ENCODE measurements at places on chromosomes 3 and 15.

DNA sequence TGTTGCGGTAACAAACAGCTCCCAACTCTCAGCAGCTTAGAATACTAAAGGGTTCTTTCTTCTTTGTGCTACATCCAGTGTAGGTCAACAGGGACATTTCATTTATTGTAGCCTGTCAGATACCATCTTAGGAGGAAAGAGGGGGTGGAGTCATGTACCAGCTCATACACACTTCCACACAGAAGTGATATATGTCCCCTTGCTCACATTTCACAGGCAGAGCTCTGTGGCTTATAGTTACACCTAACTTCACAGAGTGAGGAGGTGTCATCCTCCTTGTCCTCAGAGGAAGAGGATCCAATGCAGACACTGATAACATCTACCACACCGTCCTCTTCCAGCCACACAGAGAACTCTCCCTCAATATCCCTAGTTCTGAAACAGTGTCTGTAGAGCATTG is 247.2 kb downstream of the SLCO3A1 start:
- no peak for DNase-seq

GRCh38 chr3:184765730-184766074 is 46.3 kb upstream of the VPS8 start:
- peak; percentile 79 for DNase-seq

GRCh38 chr3:173747427-173747826 is 349.9 kb downstream of the NLGN1 start:
- DNase-seq = no peak

DNA sequence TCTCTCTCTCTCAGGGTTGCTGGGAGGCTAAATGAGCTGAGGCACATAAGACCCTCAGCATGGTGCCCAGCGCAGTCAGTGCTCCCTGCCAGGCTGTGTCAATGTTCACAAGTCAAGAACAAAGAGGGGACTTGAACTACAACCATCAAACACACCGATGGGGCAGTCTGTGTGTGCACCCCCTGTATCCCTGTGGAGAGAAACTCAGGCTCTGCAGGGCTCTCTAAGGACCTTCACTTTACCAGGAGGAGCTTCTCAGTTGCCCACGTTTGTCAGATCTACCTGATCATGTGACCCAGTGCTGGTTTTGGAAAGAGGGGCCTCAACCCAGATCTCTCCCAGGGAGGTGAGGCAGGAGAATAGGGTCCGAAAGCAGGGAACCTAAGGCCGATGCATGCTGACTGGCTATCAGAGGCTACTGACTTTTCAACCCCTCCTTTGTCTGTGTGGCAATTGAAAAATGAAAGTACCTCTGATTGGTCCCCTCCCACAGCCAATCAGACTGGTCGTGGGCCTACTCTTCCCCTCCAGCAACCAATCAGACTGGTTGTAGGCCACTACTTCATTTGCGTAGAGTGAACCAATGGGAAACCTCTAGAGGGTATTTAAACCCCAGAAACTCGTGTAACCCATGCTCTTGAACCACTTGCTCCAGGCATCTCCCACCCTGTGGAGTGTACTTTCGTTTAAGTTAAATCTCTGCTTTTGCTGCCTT is 34.0 kb downstream of the RHCG start:
- DNase-seq = peak; percentile 22

GRCh38 chr3:117927825-117928224 is 1106.8 kb downstream of the IGSF11 start:
- DNase-seq = no peak

GRCh38 chr3:65521032-65521431 is 517.7 kb downstream of the MAGI1 start:
- DNase-seq = no peak

GRCh38 chr3:119597548-119598288 is at the start of gene PLA1A:
Gene PLA1A (plus strand): TSS chr3:119597885. CDS start chr3:119597914, 29 bp downstream.
- DNase-seq = no peak

Data from CD14-positive monocyte (primary cell).